ENCODE measurements at places on chromosomes 1 and 21.

DNA sequence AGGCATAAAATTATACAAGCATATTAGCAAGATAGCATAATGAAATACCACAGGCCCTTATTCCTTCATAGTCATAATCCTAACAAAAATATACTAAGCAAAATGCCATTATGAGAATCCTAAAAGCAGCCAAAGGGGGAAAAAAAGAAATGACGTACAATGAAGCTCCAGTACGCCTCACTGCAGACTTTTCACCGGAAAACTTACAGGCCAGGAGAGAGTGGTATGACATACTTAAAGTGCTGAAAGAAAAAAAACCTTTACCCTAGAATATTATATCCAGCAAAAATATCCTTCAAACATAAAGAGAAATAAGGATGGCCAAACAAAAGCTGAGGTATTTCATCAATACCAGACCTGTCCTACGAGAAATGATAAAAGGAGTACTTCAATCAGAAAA lies 19.5 kb downstream of the ZNF695 start:
- no peak for DNase-seq

DNA sequence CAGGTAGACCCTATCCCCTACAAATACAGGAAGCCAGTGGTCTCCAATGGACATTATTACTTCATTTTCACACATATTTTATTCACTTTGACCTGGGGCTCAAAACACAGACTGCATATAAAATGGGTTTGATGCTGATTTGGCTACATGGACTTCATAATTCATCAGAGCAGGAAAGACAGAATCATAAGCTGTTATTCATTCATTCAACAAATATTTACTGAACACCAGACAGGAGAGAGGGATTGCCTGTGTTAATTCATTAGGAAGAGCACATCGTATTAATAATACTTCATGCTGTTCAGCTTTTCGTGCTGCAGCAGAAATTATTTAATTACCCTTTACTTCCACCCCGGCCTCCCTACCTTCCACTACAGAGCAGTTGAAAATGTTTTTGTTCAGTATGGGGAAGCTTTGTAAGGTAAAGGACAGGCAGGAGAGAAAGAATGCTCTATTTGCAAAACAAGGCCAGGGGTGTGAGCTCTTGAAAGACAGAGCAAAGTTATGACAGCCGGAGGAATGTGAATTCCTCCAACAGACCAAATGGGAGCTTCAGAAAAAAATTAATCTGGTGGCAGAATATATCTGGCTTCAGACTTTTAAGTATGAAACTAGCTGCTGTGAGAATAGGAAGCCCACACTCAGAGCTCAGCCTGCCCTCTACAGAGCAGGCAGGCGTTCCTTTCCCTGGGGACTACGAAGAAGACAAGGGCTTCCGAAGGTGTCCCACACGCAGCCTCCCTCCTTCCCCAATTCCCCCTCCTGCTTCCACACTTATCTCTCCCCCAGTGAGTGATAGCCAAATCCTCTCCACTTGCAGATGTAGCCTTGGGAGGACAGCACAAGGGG lies 58.0 kb downstream of the MDM4 start:
- no peak for DNase-seq

DNA sequence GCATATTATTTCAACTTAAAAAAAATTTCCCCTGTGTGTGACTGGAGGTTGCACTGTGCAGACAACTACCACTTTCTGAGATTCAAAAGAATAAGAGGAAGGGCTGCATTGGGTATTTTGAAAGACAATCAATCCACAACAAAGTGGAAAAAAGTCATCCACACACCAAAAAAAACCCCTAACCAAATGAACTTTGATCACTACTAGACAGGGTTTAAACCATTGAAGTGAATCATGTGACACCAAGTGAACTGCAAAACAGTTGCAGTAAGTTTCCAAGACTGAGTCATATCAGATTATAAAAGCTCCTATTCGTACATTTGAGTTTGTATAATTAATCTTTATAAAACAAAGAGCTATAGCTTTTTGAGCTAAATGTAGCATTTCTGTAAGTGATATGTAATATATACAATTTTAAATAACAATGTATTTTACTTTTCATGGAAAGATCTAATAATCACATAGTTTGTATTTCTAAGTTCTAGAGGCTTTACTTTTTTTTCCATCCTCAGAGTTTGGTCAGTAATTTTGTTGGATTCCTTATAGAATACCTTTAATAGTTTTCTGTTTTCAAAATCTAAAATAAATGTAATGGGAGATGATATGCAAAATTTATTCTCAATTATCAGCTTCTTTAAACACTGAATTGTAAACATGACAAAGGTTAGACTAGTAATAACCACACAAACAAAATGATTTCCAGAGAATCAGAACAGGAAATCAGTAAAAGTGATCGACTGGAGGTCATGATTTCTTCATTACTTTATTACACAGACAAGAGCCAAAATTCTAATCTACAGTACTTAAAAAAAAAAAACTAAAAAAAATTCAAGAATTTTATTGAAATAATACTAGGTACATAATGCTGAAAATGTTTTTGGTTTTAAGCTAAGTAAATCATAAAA lies 50.5 kb upstream of the GFI1 start:
- no peak for DNase-seq

- DNase-seq, result no peak
Measured at GRCh38 chr1:226344441-226345259, 35.7 kb upstream of the LIN9 start.

DNA sequence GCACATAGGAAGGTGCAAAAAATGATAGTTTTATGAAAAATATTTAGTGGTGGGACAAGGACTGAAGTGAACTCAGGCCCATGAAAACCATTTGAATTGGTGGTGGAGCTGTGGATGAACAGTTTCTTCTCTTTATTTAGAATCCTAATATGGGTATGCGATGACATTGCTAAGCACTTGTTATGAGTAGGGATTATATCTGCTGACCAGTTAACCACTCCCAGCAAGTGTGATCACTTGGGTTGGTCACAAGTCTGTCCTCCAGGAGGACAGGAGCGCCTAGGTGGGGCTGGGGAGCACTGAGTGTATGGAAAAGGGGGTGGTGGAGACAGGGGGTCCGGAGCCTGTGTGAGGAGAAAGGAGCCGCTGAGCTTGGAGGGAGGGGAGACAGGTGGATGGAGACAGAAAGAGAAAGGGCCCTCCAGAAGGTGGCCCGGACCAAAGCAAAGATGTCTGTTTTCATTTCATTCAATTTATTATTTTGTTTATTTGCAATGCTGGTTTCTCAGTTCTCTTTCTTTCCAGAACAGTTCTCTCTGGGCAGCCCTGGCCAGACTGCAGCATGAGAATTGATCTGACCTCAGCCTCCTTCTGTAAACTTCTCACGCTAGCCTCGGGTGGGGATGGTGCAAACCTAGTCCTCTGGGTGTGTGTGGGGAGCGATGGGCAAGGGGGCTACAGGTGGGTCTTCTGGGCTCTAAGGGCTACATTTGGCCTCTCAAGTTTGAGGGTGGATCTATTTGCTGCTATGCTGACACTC lies 9.9 kb upstream of the ZSCAN20 start:
- no peak for DNase-seq

GRCh38 chr1:33247545-33247944 lies 8.7 kb upstream of the ZNF362 start:
- DNase-seq, result no peak

- DNase-seq, result no peak
Measured at GRCh38 chr1:201348211-201348566, 29.3 kb downstream of the TNNT2 start.

GRCh38 chr1:36134505-36135329 lies 9.7 kb upstream of the COL8A2 start:
- no peak for DNase-seq

- DNase-seq, result no peak
Measured at GRCh38 chr1:205518661-205519540, 14.4 kb downstream of the CDK18 start.

- DNase-seq, result no peak
Measured at GRCh38 chr21:31493350-31493880, 149.4 kb upstream of the TIAM1 start.

GRCh38 chr1:9861360-9861759 lies 37.6 kb upstream of the CLSTN1 start:
- no peak for DNase-seq

DNA sequence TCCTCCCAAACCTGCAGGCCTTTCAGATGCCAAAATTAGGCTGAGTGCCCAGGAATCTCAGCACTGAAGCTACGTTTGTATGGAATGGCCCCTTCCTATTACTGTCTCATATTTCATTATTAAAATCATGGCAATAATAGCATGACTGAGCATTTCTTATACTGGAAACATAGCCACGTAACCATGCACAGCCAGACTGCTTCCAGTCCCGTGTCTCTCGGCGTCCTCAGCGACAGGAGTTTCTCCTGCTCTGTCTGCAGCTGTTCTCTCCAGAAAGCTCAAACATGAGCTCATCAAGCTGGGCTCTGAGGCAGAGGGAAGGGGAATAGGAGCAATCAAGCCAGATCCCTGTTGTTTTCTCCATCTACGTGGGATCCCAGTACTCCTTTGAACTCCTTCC lies 104.0 kb downstream of the CDC7 start:
- no peak for DNase-seq

DNA sequence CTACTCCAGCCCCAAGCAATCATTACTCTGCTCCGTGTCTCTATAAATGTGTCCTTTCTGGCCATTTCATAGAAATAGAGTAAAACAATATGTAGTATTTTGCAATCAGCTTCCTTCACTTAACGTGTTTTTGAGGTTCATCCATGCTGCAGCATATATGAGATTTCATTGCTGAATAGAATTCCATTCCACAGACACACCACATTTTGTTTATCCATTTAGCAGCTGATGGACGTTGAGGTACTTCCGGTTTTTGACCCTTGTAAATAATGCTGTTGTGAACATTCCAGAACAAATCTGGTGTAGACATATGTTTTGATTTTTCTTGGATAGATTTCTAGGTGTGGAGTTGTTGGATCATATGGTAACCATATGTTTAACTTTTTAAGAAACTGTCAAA lies 30.7 kb downstream of the ADAM30 start:
- no peak for DNase-seq

- DNase-seq, result no peak
Measured at GRCh38 chr1:156616463-156616862, 2.8 kb upstream of the HAPLN2 start.

DNA sequence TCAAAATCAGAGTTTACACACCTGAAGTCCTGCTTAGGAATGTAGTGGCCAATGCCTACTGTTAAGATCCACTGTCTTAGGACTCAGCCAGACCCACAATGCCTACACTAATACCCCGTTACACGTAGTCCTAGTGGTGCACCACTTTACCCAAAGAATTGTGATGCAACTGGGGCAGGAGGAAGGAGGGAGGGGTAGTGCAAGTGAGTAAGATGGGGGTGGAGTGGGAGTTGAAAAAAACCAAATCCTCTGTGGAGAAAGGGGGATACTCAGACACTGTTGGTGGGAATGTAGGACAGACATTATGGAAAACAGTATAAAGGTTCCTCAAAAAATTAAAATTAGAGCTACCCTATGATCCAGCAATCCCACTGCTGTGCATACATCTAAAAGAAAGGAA lies 19.5 kb downstream of the GLIS1 start:
- DNase-seq, result no peak

GRCh38 chr1:232943679-232944252 lies 6.6 kb upstream of the NTPCR start:
- DNase-seq, result no peak

GRCh38 chr1:172145656-172146055 lies 274.8 kb upstream of the C1orf105 start:
- DNase-seq, result no peak

GRCh38 chr1:210645582-210646257 lies 317.0 kb downstream of the HHAT start:
- DNase-seq, result no peak

GRCh38 chr1:89627596-89627962 lies 5.3 kb upstream of the LRRC8C start:
- DNase-seq, result no peak

DNA sequence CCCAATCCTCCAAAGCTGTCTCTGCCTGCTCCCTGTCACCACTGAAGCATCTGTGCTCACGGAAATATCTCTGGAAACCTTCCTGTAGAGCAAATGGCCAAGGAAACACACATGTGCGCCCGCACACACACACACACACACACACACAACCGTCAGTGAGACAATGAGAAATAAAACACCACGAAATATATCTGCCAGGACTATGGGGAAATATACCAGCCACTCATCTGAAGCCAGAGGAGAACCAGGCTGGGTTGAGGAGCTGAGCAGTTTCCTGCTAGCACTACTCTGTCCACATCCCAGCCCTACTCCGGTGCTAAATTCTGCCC lies 25.1 kb upstream of the PLXNA2 start:
- DNase-seq, result no peak

DNA sequence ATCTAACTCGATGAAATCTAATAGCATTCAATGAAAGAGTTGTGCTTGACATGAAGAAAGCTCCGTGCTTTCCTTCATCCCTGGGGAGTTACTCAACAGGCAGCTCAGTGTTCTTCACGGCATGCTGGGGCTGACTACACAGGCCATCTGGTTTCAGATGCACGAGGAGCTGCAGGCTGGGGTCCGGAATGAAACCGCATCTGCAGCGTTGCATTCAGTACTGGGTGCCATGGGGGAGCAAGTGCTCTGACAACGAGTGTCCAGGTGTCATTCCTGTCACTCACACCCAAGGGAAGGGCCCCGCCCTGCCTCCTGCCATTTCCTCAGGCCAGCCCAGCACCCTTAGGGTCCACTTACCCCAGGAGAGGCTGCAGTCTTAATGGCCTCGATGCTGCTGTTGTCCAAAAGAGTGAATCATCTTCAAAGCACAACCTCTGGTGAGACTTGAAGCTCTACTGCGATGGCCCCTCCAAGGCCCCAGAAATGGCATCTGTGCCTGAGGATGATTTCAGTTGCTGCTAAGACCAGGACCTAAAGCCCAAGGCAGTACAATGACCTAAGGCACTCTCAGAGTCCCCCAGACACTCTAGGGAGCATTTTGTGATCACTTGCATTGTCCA lies 61.4 kb downstream of the STUM start:
- DNase-seq, result no peak

GRCh38 chr1:6157528-6158174 lies 22.5 kb downstream of the CHD5 start:
- DNase-seq, result no peak

DNA sequence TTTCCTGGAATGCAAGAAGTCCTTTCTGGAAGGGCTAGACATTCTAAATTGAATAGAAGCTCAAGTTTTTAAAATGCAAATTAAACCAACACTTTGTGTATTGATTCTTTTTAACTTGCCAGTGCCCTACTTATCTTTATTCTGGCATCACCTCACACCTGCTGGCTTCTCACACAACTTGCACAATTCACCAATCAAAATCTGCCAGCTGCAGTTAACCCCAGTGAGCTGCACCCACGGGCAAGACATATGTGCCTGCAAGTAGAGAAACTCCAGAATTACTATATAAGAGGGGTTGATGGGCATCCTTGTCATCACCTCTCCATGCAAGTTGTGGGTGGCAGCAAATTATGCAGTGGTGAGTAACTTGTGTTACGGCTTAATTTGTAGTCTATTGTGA lies 11.7 kb upstream of the PLPPR4 start:
- DNase-seq, result no peak
